ENCODE measurements at places on chromosomes 4 and X. TPM values are rescaled to one million over a fixed set of nuclear protein-coding genes. Genes with fewer than 3 reads are reported as not detected.

Gene SPANXA1
- not detected for polyA plus RNA-seq

Gene CCSER1
- 0.21 TPM for polyA plus RNA-seq

Gene SPANXA2
- not detected for polyA plus RNA-seq

Gene GALNT7
- 1.0 TPM for polyA plus RNA-seq

DNA sequence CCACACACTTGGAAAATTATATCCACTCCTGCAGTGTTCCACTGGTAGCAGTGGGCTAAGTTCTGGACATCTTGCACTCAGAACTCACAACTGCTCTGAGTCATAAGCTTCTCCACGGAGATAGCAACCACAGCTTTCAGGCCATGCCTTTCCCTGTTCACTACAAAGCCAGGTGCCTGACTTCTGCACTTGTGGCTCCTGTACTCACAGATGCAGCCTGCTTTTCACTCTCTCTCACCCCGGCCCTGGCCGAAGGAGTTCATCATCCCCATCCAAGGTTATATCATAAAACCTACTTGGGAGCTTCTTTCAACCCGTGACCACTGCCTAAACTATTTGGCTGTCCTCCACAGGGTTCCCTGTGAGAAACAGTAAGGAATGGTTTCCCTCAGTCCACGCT is 999.4 kb downstream of the GLUD2 start:
- no peak for DNase-seq
- no peaks in the 10 kb centered on the region for H3K36me3 ChIP-seq
- H3K27me3 ChIP-seq = no peaks in the 10 kb centered on the region
- H3K27ac ChIP-seq = no peak overlapping the region
- H3K4me1 ChIP-seq = no peaks in the 10 kb centered on the region

DNA sequence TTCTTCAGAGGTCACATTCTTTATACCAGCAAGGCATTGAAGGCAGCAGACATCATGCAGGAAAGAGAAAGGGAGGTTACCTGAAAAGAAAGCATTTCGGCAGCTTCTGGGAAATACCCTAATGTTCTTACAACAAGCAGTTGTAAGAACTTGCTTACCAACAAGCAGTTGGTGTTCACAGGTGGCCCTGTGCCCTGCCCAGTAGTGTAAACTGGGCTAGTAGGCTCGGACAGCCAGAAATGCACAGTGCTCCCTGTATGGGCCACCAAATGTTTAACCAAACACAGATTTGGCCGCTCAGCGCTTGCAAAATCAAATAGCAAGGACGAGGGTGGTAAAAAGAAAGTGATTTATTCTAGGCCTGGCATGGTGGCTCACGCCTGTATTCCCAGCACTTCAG is 20.4 kb upstream of the RHOXF1 start:
- H3K27ac ChIP-seq = no peak overlapping the region
- no peaks in the 10 kb centered on the region for H3K27me3 ChIP-seq
- H3K4me1 ChIP-seq = no peaks in the 10 kb centered on the region
- H3K36me3 ChIP-seq = no peaks in the 10 kb centered on the region
- H3K4me3 ChIP-seq = no peak overlapping the region
- DNase-seq = no peak

DNA sequence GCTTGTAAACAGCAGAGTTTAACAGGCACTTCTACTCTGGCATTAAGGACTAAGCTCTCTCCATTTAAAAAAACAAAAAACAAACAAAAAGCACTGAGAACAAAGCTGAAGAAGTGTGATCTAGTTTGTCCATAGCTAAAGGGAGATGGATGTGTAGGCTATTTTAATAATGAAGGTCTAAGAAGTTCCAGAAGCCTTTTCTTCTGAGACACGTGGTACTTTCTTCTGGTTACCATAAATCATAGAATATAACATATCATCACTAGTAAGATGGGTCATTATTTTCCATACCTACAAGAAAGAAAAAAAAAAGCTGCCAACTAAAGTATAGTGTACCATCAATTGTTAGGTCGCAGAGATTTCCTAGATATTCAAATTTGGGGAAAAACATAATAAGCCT is 722 bp upstream of the NBDY start:
- H3K27me3 ChIP-seq = no peaks in the 10 kb centered on the region
- DNase-seq = no peak
- no peak overlapping the region for H3K27ac ChIP-seq
- peaks cover 15% of the 10 kb centered on the region for H3K4me1 ChIP-seq
- H3K4me3 ChIP-seq = no peak overlapping the region
- H3K36me3 ChIP-seq = no peaks in the 10 kb centered on the region

GRCh38 chr4:16684097-16684496 is 214.3 kb downstream of the LDB2 start:
- H3K36me3 ChIP-seq = no peaks in the 10 kb centered on the region
- H3K4me1 ChIP-seq = no peaks in the 10 kb centered on the region
- H3K4me3 ChIP-seq = no peak overlapping the region
- no peak for DNase-seq

DNA sequence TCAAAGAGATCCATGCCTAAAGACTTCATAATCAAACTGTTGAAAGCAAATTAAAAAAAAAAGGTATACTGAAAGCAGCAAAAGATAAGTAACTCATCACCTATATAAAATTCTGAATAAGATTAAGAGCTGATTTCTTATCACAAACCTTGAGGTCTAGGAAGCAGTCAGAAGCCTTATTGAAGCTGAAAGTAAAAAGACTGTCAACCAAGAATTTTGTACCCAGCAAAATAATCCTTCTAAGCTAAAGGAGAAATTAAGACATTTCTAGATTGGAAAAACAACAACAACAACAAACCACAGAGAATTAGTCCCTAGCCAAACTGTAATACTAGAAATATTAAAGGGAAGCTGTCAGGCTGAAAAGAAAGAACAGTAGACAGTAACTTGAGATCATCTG is 622.9 kb downstream of the PCDH7 start:
- no peak overlapping the region for H3K4me3 ChIP-seq
- no peaks in the 10 kb centered on the region for H3K4me1 ChIP-seq
- H3K27ac ChIP-seq = no peak overlapping the region

Data from liver (tissue), 10 donors.